Hematopoietic multipotent progenitor cell treated with erythropoietin and hydrocortisone succinate and interleukin-3 and kit ligand, for 6 days (in vitro differentiated cells): ENCODE measurements at places on chromosomes 5 and 9.

- DNase-seq: no peak
These were observed at the start of gene HMHB1 for GRCh38 chr5:143812085-143812705. Gene HMHB1, plus strand, starts transcription at chr5:143812161.

- DNase-seq: peak; percentile 87
These were observed 31.7 kb upstream of the KCNMB1 start for GRCh38 chr5:170420806-170421412.

- peak; percentile 5 for DNase-seq
These were observed 185.6 kb downstream of the DMAC1 start for GRCh38 chr9:7613931-7614330.

DNA sequence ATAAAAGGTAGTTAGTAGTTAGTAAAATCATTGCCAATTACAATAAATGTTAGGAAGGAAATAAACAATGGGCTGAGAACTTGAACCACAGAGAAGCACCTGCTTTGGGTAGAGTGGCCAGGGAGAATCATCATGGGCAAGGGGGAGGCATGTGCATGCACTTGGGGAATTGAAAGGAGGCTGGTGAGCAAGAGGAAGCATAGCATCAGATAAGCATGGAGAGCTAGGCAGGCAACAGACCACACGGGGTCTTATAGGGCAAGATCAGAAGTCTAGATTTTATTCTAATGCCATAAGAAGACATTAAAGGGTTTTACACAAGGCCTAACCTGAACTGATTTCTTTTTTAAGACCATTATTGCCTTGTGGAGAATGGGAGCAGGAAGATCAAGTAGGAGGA is 93.4 kb downstream of the PIP5K1B start:
- DNase-seq: peak; percentile 58

GRCh38 chr5:6088706-6089105 is 289.6 kb downstream of the MED10 start:
- no peak for DNase-seq

DNA sequence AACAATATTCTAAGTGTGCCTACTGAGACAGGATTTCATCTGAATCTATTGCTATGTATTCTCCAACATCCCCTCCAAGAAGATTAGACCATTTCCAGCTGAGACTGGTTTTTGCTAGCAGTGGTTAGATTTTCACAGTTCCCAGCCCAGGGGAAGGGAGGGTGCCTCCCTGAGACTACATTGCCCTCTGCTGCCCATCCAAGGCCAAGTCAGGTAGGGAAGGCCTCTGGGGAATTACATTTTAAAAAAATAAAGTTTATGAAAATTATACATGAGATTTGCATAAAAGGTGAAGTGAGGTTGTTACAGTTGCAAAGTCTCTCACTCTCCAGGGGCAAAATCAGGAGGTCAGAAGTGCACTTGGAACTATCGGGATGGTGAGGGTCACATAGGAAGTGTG is 28.0 kb upstream of the SYK start:
- peak; percentile 51 for DNase-seq

GRCh38 chr5:143606043-143606752 is 202.7 kb upstream of the NR3C1 start:
- DNase-seq: peak; percentile 64

DNA sequence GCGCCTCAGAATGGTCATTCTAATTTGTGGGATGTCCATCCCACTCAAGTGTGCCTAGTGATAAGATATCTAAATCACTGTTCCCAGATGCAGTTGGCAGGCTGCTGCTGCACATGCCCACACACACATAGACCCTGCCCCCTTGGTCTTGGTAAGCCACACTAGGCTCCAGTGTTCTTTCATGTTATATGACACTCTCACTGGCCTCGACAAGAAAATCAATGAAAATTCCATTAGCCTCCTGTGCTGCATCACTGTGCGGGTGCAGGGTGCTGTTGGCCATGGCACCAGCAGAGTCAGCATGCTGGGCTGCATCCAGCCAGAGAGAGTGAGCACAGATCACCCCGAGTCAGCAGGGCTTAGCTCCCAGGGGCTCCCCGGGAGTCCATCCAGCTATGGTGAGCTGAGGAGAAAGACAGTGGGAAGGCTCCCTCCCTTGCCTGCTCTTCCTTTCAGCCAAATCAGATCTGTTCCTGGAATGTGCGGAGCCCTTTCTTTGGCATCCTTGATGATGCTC is 59.9 kb downstream of the ABLIM3 start:
- DNase-seq: no peak

DNA sequence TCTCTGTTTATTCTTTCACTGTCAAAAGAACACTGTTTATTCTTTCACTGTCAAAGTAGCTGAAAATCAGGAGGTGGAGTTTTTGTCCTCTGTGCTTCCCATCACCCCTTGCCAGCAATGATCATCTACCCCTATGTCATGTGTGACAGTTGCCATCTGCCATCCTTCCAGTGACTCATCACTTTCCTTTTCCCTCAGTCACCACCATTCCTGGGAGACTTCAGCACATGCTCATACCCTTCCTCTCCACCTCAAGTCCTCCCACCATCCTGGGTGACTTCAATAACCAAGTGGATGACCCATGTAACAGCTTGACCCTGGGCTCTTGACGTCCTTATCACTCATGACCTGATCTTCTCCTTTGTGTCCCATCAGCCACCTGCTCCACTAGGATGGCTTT is 43.3 kb upstream of the RASEF start:
- no peak for DNase-seq

DNA sequence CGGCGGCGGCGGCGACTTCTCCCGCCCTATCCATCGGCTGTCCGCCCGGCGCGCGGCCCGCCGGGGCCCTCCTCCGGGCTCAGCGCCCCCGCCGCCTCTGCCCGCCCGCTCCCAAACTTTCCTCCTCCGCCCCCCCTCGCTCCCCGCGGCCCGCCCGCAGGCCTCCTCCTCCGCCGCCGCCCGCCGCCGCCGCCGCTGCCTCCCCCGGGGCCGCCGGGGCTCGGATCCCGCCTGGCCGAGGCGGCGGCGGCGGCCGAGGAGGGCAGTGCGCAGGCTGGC is 460 bp upstream of the PBX3 start:
- DNase-seq: no peak

DNA sequence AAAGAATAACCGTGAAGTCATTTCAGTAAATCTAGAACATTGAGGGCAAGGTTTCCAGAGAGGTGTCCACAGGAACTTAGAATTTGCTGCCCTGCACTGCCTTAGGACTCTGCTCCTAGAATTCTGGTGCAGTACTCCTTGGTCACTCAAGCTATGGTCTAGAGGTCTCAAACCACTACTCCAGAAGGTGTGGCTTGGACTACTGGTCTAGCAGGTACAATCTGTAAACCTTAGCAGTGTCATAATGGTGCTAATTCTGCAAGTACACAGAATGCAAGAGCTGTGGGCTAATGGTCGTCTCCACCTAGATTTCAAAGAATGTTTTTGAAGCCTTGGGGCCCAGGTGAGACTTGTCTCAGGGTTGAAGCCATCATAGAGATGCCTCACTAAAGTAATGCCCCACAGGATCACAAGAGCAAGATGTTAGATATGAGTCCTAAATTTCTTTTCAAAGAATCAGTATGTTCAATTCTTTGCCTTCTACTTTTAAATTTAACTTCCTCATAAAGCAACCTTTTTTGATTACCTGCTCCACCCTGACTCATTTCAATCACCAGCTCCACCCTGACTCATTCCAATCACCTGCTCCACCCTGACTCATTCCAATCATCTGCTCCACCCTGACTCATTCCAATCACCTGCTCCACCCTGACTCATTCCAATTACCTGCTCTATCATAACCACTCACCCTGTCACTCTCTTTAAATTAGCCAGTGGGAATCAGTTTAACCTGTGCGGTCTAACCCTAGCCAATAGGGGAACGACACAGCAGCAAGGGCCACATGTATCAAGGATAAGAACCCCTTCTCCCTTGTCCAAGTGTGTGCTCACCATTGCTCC is 1111.8 kb upstream of the ACO1 start:
- DNase-seq: no peak

DNA sequence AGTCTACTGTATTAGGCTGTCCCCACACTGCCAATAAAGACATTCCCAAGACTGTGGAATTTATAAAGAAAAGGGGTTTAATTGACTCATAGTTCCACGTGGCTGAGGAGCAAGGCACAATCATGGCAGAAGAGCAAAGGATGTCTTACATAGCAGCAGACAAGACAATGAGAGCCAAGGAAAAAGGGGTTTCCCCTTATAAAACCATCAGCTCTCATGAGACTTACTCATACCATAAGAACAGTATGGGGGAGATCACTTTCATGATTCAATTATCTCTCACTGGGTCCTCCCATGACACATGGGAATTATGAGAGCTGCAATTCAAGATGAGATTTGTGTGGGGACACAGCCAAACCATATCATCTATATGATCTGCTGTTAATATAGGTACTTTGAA is 14.8 kb upstream of the FSTL4 start:
- no peak for DNase-seq

GRCh38 chr5:153964191-153964879 is 74.4 kb downstream of the FAM114A2 start:
- no peak for DNase-seq

DNA sequence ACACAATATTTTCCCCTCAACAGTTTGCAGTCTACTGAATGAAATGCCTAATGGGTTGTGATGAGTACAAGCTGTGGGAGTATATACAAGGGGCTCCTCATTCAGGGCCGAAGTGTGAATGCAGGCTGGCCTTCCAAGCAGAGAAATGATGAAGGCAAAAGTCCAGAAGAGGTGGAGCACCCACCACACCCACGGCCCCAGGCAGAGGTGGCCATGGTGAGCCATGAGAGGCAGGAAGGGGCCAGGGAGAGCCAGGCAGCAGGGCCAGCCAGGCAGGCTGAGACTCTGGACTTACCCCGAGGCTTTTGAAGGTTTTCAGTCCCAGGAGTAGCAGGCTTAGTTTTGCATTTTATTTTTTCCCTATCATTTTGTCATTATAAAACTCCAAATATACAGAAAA is 218.1 kb downstream of the AUH start:
- no peak for DNase-seq

DNA sequence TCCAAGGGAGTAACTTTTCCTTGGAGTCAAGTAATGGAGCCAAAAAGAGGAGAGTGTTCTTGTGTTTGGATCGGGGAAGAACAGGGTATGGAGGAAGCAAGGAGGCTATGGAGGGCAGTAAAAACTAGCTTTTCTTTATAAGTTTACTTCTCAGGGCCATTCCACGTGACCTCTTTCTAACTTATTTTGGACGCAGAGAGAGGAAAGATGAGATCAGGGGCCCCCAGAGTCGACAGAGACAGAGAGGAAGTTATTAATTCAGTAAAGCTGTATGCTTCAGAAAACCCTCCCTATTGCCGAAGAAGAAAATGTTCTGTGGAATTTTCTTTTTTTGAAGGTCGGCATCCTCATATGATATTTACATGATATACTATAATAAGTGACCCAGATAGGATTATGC is 233.8 kb upstream of the MPDZ start:
- no peak for DNase-seq

- no peak for DNase-seq
These were observed 37.4 kb upstream of the FBXW11 start for GRCh38 chr5:172043865-172044264.

GRCh38 chr5:180133971-180134508 is 62.5 kb upstream of the RNF130 start:
- no peak for DNase-seq

GRCh38 chr5:137016783-137017324 is 482.3 kb downstream of the SPOCK1 start:
- no peak for DNase-seq

GRCh38 chr5:145025775-145026174 is 809.4 kb downstream of the PRELID2 start:
- DNase-seq: no peak

DNA sequence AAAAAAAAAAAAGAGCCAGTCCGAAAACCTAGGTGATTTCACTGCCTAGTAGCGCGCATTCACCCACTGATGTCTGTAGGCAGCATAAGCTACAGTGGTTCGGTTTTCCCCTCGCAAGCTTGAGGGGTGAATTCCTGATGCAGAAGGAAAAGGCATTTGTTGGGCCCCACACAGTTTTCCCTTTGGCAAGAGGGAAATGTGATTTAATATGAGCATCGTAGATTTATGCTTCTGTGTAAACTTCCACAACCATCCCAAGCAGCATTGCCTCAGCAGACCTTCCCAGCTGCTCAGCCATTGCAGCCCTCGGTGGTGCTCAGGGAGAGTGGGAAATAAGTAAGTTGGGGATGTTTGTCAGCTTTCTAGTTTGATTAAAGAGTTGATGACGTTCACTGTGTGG is 231.5 kb upstream of the PPP1R2B start:
- DNase-seq: no peak

DNA sequence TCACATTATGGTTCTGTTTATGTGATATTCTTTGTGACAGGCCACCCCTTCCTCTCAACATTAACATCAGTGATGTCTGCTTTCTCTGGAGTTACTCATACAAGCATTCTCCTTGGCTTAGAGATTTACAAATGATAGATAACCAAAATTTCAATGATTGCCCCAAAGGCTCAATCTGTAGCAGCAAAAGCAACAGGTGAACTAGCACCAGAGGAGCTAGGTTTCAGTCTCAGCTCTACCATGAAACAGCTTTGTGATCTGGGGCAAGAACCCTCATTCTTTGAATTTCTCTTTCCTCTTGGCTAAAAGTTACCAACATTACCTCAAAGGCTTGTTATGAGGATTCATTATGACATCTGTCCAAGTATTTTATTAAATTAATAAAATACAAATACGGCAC is 120.5 kb downstream of the PPP2R2B start:
- DNase-seq: no peak

- DNase-seq: no peak
These were observed 1865.4 kb downstream of the MAT2B start for GRCh38 chr5:165370794-165371193.

DNA sequence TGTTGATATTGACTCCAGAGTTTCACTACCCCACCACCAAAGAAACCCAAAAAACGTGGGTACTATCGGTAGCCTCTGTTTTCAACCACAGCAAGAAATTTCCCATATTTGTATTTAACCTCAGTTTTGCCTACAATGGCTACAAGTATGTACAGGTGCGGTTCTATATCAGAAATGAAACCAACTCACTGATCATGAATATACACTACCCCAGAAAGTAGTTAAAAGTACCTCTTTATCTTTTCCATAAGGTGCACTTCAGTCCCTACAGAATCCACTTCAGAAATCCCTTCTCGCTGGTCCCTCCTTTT is 140.6 kb upstream of the SLC12A2 start:
- no peak for DNase-seq

GRCh38 chr5:180623411-180623834 is 26.0 kb downstream of the FLT4 start:
- DNase-seq: no peak

- no peak for DNase-seq
These were observed 25.8 kb upstream of the CD180 start for GRCh38 chr5:67222243-67223025.

- DNase-seq: no peak
These were observed 91.6 kb upstream of the ICE1 start for GRCh38 chr5:5330728-5331452.

DNA sequence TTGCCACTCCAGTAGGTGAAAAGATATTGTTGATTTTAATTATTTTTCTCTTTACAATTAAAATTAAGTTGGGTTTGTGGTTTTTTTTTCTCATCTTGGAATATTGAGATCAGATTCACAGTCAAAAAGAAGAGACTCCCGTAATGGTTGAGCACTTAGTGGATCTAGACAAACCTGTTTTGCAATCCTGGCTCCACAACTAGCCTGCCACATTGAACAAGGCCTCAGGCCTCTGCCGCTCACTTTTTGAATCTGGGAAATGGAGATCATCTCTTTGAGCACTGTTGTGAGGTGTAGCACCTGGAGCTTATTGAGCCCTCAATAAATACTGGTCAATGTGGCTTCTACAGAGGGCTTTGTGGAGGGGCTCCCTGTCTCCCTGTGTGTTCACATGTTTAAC is 37.1 kb upstream of the RARS1 start:
- no peak for DNase-seq
